ENCODE measurements at places on chromosomes 13 and 19.

GRCh38 chr19:11019824-11020223, 59.0 kb downstream of the SMARCA4 start:
- DNase-seq = no peak

DNA sequence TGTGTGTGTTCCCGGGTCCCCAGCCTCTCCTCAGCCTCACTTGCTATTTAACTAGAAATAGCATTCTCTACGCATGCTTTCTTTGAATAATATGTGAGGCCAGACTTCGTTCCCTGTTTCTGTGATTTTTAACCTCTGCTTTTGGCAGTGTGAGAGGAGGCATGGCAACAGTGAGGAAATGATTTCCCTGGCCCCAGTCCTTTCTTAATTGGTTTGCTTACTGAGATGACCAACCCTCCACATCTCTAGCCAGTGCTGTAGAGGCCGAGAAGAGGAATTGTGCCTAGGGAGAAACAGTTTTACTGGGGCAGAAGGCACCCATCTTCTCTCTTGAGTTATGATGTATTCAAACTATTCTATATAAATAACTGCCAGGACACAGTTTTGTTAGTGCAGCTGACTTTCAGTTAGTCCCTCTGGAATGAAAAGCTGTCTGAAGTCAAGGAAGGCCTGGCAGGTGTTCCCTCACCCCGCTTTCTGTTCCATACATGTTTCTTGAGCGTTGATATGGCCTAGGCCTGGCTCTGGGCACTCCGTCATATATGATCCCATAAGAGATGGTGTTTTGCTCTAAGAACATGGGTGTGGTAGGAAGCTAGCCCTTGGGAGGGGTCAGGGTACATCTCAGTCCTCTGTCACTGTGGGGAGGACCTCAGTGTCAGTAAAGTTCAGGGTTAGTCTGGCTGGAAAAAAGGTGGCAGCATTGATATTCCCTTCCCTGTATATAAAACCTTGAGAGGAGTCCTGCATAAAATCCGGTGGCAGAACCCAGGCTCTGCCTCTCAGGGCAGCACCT, 73.7 kb upstream of the NPAS1 start:
- no peak for DNase-seq

DNA sequence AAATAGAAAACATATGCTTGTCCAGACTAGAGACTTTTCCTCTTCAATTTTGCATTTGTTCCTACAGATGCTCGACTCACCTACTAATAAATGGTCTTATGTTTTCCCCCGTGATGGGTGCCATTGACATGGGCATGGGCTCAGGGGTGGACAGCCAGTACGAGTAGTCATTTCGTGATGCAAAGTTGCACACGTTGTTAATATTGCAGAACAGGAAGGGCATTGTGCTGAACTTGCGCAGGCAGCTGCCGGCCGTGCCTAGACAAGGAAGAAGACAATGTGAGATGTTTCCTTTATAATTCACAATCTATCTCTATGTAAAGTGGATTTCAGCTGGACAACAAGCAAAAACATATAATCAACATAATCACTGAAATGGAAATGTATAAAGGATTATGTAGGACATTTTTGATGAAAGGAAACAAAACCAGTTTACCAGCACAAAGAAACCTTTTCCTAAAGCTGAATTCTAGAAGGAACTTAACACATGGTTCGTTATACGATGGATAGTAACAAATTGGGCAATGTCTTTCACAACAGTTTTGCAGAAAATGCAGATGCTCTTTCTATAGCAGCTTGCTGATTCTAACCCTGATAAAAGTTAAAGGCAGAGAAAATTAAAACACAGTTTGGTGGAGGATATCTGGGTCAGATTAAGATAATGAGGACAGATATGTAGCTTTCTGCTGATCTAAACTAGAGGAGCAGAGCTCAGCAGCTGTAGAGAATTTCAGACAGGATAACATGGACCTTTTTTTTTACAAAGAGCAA, 145.7 kb downstream of the COL4A1 start:
- no peak for DNase-seq

DNA sequence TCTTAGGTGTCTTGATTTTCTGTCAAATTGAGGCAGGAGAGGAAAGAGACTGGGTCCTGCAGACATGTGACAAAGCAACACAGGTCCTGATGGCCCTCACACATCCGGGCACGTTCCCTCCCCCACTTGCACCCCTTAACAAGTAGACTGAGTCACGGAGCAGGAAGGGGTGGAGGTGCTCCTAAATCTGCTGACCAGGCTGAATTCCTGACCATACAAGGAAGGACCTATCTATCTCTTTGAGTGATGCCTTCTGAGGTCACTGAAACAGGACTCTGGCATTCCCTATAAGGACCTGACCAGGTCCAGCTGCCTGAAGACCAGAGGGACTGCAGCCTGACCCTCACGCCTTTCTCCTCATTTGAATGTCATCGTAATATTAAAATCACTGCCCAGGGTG, 250.3 kb downstream of the COL4A1 start:
- DNase-seq = no peak

DNA sequence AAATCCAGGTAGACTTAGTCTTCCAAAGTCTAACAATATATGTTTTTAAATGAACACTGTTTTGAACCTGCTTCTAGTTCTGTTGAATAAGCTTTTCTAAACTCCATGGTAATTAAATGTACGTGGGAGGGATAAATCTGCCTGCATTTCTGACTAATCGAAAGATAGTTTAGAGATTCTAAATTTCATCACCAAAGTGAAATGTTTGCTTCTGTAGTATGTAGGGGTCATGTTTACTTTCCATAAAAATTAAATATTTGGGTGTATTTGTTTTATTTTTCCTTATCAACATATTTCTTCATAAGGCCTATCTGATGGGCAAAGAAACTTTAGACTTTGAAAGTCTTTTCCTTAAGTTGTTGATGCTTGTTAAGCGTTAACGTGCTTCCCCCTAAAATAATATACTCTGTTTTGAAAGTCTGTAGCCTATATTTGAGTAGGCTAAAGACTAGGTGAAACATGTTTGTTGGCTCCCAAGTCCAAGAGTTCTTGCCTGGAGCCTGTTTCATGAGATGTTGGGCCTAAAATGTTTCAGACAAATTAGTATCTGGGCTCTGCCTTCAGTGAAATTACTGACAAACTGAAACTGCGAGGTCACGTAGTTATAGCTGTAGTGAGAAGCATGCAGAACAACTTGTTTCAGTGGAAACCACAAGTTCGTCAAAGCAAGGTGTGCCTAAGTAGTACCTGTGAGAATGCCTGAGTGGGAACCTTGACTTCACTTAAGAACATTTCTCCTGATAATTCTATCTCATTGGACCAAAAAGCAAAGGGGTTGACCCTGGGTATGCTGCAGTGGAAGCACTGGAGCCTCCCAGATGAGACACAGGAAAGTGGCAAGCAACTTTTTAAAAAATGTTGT, 126.2 kb downstream of the LMO7 start:
- DNase-seq = no peak

- DNase-seq = no peak
Measured at GRCh38 chr19:33621065-33621785, 528 bp upstream of the CHST8 start.

GRCh38 chr13:42116225-42116624, 67.8 kb downstream of the DGKH start:
- DNase-seq = no peak

All from stimulated activated CD4-positive, alpha-beta T cell treated with anti-CD3 and anti-CD28 coated beads, Interleukin-12 subunit alpha, Interleukin-12 subunit beta, amount 100 ng/mL, for 4 hours (primary cell).